ENCODE measurements at places on chromosomes 6 and 20.

DNA sequence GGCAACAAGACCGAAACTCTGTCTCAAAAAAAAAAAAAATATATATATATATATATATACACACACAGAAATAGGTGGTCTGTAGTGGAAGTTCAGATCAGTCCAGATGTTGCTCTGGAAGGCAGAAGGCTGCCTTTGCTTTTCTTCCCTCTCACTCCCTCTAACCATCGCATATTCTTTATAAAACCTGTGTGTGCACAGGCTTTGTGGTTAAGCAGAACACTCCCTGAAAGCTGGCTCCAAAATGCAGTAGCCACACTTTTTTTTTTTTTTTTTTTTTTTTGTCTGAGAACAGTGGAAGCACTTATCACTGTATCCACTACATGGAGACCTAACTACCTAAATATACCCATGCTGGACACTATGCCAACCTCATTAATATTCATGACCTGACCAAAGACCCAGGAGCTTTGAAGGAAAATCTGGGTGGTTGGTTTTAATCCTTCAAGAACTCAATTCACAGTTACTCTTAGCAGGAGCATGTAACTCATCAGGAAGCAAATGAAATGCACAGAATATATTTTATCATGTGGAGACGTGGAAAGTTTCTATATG lies 20.0 kb upstream of the GFOD1 start:
- DNase-seq = no peak

- DNase-seq = no peak
These were observed 103.3 kb downstream of the FIG4 start for GRCh38 chr6:109794201-109794923.

GRCh38 chr20:31869942-31870725 lies at the start of the genes DUSP15 and TTLL9:
Gene DUSP15 (minus strand): TSS chr20:31870527. CDS start chr20:31870337, 190 bp downstream.
Gene TTLL9 (plus strand): TSS chr20:31870634. CDS start chr20:31871127, 493 bp downstream.
- DNase-seq = no peak

- no peak for DNase-seq
These were observed 186.1 kb upstream of the SUPT3H start for GRCh38 chr6:45563844-45564243.

DNA sequence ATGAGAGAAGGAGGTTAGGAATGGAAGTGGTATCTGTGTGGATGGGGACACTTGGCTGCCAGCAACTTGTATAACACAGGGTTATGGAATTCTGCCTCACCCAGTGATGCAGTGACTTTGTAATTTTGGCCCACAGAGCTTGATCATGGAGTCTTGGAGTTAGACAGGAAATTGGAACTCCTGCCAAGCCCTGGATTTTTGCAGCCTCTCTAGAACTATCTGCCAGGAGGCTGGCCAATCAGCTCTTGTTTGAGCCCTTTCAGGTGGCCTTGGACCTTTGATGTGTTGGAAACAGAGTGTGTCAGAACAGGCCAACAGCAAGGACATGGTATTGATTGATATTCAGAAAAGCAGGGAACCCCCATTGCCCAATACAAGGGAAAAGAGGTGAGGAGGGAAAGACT lies 157.7 kb upstream of the GGTLC1 start:
- no peak for DNase-seq

DNA sequence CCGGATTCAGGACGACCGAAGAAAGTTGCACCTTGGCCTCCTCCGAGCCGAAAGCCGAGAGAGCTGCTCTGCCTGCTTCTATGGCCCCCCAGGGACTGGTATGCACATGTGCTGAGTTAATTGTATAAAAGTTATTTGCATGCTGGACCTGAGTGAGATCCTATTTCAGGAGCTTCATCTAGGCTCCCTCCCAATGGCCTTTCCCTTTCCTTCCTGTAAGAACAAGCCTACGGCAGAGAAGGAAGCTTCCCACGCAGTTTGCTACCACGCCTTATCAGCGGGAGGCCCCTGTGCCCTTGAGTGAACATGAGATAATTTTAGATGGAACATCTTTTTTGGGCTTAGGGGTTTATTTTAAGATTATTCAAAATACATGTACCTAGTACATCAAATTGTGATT lies 65.9 kb downstream of the RIN2 start:
- no peak for DNase-seq

- DNase-seq = no peak
These were observed 36.3 kb upstream of the FAM83D start for GRCh38 chr20:38889792-38890496.

- DNase-seq = no peak
These were observed 196.3 kb upstream of the UST start for GRCh38 chr6:148550569-148550968.

DNA sequence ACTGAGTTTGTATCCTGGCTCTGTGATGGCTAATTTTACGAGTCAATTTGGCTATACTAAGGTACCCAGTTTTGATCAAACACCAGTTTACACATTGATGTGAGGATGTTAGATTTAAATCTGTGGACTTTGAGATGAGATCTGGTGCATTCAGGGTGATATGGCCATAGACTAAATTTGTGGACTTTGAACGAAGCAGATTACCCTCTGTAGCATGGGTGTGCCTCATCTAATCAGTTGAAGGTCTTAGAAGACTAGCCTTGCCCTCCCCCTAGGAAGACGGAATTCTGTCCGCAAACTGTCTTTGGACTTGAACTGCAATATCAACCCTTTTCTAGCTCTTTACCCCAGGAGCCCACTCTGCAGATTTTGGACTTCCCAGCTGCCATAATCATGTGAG lies 547.8 kb upstream of the CITED2 start:
- no peak for DNase-seq

- DNase-seq = no peak
These were observed 4.8 kb upstream of the MUC22 start for GRCh38 chr6:31005249-31006020.

- DNase-seq = no peak
These were observed 60.4 kb downstream of the SOBP start for GRCh38 chr6:107550241-107550840.

DNA sequence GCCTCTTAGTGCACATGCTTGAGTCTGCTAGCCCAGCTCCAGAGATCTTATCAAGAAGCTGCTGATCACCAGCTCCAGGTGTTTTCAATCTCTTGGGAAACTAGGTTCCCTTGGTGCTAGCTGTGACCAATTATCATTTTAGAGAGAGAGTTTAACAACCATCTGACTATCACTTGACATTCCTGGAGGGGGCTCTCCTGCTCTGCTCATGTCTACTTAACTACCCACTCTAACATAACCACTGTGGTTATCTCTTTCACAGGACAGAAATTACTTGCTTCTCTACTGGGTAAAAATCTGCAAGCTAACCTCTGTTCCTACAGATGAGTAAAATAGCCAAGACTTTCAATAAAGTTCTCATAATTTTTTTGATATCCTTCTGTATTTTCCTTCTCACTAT lies 823.4 kb upstream of the GJE1 start:
- no peak for DNase-seq

DNA sequence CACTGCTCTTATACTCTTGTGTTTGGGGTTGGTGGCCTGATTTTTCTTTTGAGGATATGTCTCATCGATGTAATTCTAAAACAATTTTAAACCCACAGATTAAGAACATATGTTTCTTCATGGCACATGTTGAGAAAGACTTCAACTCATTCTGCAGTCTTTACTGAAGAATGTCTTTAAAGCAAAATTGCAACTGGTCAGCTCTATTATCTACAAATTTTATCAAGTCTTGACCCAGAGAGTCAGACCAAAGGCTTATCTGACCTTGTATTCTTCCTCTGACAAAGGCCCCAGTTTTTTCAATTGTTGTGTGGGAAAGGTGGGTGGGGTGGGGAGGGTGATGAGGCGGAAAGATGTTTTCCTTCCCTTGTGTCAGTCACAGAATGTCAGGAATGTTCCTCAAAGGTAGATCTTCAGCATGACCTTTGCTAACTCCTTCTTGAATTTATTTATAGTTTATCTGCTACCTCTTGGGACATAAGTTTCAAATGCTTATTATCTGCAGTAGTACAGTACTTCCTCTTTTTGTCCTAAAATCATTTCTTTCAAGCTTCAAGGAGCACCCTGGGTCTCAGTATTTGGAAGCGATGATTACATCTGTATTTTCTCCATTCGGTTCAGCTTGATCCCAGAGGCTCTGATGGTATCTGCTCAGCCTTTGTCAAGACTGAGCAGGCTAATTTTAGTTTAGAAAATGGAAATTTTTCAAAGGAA lies 63.2 kb upstream of the TIAM2 start:
- no peak for DNase-seq

GRCh38 chr20:41249411-41250281 lies 67.9 kb downstream of the ZHX3 start:
- DNase-seq = no peak

- no peak for DNase-seq
These were observed 28.5 kb upstream of the EFHC1 start for GRCh38 chr6:52391599-52391998.

GRCh38 chr20:22836877-22837276 lies 198.2 kb upstream of the SSTR4 start:
- no peak for DNase-seq

DNA sequence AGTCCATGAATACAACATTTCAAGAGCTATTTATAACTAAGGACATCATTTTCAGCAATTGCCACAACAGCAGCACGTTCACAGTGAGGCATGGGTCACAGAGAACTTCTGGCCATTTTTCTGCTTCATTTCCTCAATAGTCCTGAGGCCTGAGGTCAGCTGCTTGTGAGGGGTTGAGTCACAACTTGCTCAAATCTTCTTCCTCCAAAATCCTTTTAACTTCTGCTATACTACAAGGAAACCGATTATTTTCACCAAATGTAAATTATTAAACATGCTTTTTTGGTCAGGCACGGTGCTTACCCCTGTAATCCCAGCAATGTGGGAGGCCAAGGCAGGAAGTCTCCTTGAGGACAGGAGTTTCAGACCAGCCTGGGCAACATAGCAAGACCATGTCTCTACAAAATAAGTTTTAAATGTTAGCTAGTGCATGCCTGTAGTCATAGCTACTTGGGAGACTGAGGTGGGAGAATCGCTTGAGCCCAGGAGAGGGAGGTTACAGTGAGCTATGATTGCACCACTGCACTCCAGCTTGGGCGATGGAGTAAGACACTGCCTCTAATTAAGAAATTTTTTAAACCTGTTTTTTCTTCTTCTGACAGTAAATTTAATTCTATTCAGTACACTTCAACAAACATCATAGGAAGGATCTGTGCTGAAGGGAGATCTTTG lies 11.1 kb upstream of the SLC16A10 start:
- no peak for DNase-seq

DNA sequence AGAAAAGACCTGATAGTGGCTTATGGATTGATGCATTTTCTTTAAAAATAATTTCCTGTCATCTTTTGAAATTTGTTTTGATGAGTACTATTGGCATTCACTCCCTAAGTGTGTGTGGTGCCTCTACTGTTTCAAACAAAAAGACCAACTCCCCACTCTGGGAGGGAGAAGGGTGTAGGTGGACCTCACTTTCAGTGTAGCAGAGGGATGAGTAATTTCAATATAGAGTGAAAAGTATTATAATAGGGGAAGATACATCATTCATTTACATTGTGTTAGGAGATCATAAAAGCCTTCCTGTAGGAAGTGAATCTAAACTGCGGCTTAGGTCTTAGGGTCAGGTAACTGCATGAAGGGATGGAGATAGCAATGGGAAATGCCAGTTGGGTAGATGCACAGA lies 46.4 kb downstream of the SAMD3 start:
- no peak for DNase-seq

- DNase-seq = no peak
These were observed 180.5 kb downstream of the COL12A1 start for GRCh38 chr6:75025371-75025770.

GRCh38 chr20:20233041-20233514 lies 134.8 kb upstream of the INSM1 start:
- no peak for DNase-seq

- DNase-seq = no peak
These were observed 306.9 kb upstream of the SGK1 start for GRCh38 chr6:134624781-134625180.

GRCh38 chr6:113010196-113010989 lies 663.3 kb downstream of the RFPL4B start:
- DNase-seq = no peak

DNA sequence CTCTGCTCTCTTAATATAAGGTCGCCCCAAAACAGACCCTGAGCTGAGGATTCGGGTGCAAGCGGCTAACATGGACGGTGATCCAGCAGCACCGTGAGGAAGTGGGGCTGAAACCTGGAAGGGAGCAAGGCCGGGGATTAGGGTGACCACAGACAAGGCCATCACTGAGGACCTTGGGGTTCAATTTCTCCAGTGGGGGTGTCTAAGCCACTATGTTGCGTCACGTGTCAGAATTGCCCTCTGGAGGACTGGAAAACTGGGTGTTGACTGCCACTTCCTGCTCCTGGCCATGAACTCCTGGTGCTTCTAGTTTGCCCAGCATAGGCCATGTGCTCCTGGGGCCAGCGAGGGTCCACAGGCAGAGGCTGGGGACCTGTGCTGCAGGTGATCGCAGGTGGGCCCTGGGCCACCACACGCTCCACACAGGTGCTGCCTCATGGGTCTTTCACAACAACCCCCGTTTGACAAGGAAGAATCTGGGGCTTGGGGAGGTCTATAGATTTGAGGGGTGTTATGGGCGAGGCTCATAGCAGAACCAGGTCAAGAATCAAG lies 101.9 kb downstream of the CDH26 start:
- DNase-seq = no peak

GRCh38 chr20:17655865-17656479 lies 26.1 kb downstream of the RRBP1 start:
- no peak for DNase-seq

- no peak for DNase-seq
These were observed 453.5 kb upstream of the SULF2 start for GRCh38 chr20:48238781-48239180.

- DNase-seq = no peak
These were observed 31.4 kb downstream of the SENP6 start for GRCh38 chr6:75633045-75633444.

GRCh38 chr6:153003366-153003690 lies 819 bp upstream of the MTRF1L start:
- no peak for DNase-seq

All from CD8-positive, alpha-beta memory T cell (primary cell).